NCI-H146 (cell line): ENCODE measurements at places on chromosomes 7 and 10.

- DNase-seq: no peak
These were observed 290.9 kb downstream of the DPP6 start for GRCh38 chr7:154342971-154343633.

DNA sequence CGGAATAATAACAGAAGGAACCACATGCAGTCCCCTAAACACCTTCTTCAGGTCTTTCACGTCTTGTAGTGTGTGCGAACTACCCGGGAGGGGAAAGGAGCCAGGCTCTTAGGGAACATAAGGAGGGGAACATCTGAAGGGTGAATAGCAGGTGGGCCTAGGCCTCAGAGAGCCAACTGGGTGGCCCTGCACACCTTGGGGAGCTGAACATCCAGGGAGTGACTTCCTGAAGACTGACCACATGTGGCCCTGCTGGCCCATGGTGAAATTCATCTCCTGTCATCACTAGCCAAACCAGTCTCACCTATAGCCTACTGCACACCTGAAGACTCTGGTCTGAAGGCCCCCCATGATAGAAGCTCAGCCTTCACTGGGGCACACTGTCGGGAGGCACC is 5.6 kb downstream of the CALML3 start:
- no peak for DNase-seq

DNA sequence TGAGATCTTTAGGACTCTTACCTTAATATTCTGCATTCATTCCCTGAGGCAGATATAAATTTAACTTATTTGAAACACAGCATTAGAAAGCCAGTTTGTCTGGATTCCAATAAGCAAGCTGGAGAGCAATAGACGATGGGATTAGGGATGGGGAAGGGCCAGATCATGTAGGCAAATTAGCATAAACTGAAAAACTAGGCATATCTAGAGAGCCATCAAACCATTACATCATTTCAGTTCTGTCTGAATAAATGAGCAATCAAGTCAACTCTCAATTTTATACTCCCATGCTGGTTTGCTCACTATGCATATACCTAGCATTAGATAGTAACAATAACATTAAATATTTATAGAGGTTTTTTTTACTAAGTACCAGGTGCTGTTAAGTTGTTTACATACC is 583.6 kb upstream of the LRRN3 start:
- DNase-seq: peak; percentile 63

DNA sequence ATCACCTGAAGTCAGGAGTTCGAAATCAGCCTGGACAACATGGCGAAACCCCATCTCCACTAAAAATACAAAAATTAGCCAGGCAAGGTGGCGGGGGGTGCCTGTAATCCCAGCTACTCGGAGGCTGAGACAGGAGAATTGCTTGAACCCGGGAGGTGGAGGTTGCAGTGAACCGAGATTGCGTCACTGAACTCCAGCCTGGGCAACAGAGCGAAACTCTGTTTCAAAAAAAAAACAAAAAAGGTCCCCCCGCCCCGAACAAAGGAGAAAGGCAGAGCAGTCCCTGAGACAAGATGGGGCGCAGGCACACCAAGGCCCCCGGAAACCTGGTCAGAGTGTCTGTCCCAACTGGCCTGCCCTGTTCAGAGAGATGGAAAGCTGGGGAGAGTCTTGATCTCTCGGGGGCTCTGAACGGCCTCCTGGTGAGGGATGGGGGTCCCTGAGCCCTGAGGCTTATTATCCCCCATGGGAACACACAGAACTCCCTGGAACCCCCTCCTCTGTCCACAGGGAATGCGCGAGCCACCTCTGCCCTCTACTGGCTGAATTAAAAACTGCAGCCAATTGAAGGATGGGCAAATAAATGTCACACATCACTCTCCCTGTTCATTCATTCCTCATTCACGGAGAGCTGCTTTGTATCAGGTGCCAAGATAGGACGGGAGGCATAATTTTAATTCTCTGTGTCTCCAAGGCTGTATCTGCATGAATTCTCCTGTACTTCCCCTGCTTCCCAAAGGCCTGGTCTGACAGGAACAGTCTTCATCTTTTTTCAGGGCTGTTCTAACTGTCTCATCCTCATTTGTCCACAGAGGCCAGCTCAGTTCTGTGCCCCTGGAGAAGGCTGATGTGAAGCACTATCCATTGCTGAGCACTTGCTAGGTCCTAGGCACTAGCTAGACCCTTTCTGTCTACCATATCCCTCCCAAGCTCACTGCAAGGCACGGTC is 28.9 kb downstream of the MAT1A start:
- DNase-seq: peak; percentile 16

DNA sequence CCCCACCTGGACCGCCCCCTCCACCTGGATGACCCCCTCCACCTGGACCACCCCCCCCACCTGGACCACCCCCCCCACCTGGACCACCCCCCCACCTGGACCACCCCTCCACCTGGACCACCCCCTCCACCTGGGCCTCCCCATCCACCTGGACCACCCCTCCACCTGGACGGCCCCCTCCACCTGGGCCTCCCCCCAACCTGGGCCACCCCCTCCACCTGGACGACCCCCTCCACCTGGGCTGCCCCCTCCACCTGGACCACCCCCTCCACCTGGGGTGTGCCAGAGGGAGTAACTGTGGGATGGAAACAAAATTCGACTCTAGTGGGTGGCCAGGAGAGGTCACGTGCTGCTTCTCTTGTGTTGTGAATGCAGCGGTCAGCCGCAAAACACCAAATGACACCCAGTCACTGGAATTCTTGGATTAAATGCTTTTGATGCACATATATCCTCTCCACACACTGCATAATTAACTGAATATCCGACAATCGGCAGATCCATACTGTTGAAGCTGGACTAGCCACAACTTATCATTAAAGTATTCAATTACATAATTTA is 316.7 kb downstream of the PTPRN2 start:
- DNase-seq: no peak

GRCh38 chr10:17273403-17273802 is 45.4 kb downstream of the VIM start:
- DNase-seq: no peak

DNA sequence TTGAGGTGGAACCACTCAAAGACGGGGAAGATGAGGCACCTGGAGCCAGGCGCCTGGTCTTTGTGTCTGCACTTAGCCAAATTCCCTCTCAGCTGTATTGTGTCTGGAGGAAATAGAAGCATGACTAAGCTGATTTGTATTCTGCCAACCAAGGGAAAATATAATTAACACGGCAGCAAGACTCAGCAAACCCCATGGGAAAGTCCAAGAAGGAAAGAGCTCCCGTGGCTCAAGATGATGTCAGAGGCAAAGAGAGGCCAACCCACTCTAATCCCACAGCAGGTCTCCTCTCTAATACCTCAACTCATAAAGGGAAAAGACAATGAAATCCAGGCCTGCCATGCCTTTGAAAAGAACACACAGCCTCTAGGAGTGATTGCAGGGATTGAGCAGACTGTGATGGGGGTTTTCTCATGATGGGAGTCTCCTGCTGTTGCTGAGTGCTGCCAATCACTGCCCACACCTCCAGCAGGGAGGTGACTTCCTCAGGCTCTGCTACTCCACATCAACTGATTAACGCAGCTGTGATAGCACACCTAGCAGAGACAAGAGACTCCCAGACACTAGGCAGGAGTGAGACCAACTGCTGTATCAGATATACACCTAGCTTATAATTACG is 255.5 kb upstream of the C7orf33 start:
- peak; percentile 8 for DNase-seq

- DNase-seq: no peak
These were observed 978.7 kb upstream of the AUTS2 start for GRCh38 chr7:68619526-68619925.

DNA sequence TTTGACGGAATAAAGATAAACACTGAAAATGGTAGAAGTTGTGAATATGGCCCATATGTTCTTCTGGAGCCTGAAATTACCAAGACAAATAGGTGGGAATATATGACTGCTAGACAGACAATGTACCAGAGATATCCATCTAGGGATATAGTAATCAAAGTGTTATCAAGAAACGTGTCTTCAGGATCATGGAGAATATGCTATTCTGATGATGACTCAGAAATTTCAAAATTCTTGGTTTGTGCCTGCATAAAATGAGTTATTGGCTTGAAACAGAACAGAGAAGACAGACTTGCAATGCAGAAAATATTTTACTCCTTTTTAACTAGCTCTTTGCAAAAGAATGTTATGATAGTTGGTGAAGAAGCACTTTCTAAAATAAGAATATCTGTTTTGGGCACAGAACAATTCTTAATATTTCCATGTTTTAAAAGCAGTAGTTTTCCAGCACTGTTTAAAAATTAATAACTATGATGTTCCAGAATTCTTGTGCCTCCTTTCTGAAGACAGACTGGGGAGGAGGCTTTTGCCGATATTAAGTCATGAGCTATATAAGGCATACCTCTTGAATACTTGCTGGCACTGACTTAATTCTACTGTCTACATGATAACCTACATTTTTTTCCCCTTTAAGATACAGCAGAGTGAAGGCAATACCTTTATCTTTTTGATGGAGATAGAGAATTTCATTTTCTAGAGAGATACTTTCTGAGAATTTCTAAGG is 34.4 kb upstream of the CABCOCO1 start:
- DNase-seq: no peak

DNA sequence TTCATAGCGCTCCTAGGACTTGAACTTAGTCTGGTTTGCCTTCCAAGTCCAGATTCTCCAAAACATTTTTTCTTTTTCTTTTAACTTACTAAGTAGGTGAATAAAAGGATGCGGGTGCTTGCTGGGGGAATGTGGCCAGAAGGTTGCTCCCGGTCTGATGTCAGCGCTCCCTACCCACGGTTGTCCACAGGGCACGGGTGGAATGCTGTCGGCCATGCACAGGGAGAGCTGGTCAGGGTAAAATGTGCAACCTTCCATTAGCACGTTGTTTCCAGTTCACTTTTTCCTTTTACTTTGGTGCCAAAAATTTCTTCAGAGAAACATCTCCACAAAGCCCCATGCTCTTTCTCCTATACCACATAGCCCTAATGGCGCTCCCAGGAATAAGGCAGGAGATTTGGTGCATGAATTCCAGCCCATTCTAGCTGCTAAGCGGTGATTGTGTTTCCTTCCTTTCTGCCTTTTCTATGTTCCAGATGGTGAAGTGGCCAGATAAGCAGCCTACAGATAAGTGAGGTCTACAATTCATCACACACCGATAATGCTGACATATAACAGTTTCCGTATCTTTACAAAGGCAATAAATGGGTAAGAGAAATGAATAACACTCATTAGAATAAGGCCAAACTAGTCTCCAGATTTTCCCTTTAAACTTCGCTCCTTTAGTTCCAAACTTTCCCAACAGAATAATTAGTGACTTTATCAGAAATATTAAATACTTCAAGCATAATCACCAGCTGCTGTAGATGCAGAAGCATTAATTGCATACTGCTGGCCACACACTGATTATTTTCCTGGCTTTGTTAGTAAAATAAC is 138.3 kb upstream of the FGFR2 start:
- no peak for DNase-seq

GRCh38 chr10:88792661-88793060 is 9.9 kb upstream of the LIPM start:
- DNase-seq: no peak

DNA sequence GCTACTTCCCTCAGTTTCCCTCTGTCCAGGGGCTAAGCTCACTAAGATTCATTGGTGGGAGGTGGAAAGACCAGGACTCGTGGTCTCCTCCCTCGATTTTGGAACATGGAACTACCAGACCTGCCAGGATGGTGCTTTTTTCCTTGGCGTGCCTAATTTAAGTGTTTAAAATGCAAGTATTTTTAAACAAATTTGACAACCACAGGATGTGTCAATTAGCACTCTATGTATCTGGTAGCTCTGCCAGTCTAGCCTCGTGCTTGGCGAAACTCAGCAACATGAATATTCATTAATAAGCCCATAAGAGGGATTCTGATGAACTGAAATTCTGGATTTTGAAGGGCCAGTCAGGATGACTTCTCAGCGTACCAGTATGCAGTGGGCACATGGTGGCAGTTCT is 145.0 kb upstream of the PRR15 start:
- no peak for DNase-seq

- no peak for DNase-seq
These were observed 1068.9 kb downstream of the TYW1 start for GRCh38 chr7:68065581-68065980.

GRCh38 chr10:100781145-100781665 is 35.8 kb downstream of the PAX2 start:
- DNase-seq: no peak

DNA sequence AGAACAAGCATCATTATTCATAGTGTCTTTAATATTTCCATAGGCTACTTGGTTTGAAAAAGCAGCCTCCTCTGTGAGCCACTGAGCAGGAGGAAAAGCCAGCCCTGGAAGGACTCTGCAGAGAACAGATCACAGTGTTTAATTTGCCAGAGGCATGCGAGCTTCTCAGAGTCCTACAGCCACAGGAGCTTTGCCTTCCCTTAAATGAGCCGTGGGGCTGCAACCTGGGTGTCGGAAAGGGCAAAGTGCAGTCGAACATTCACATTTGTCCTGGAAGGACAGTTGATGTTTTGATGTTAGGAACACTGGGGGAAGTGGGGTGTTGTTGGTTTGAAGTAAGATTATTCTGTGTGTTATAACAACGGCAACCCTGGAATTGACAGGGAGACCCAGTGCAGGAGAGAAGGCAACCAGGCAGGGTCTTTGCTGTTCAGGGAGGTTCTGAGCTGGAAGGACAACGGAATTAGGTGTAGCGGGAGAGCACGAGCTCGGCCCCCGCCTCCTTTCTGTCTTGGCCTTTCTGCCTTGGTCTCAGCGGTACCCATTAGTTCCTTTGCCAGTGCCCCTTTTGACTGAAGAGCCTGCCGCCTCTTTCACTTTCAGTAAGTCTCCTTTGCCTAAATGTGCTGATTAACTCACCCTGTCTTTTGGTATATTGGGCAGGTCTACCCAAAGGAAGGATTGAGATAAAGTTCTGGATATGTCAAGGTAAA is 192.3 kb upstream of the PITRM1 start:
- DNase-seq: peak; percentile 85

DNA sequence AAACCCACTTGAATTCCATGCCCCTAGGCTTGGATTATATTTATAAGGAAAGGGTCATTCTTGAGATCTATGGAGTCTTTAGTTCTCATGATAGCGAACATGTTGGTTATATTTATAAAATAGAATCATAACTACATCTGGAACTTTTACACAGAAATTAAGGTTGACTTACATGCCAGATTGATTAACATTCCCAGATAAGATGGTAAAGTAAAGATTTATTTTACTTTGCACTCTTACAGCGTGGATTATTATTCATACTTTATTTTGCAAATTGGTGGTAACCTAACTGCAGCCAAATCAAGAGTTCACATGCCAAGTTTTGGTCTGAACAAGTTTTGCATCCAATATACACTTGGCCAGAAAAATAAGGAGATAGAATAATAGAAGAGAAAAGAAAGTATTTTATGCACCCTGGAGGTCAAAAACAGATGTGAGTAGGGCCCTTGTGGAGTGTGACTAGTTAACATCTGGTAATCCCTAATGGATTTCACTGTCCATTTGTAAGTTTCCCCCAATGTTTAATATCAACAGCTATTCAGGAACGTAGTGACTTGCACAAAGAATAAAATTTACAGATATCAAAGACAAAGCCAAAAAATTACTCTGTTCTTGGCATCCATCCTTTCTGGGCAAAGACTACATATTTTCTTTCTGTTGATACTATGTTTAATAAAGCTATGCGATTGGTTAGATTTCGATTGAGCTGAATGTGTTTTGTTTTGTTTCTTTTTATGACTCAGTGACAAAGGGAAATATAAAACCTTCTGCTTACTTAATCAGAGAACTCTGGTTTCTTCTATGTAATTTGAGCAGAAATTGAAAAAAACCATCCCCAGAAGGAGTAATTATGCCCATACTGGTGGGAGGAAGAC is 10.1 kb upstream of the TMEM26 start:
- DNase-seq: no peak

- DNase-seq: no peak
These were observed 49.5 kb downstream of the GATA3 start for GRCh38 chr10:8104005-8104404.
